COR-L47 (cell line): ENCODE measurements at places on chromosomes 12 and 14.
A peak's percentile ranks its signal among the peaks of the same experiment; 100 is the strongest.

DNA sequence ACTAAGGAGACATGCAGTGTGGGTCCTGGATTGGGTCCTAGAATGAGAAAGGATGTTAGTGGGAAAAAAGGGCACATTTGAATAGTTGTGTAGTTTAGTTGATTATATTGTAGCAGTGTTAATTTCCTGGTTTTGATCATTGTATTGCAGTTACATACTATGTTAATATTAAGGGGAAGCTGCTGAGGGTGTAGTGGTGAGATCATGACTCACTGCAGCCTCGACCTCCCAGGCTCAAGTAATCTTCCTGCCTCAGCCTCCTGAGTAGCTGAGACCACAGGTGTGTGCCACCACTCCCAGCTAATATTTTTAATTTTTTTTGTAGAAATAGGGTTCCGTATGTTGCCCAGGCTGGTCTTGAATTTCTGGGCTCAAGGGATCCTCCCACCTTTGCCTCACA lies 21.7 kb downstream of the BORCS5 start:
- no peak for DNase-seq

GRCh38 chr12:9605483-9605882 lies 2.2 kb downstream of the KLRB1 start:
- DNase-seq: no peak

DNA sequence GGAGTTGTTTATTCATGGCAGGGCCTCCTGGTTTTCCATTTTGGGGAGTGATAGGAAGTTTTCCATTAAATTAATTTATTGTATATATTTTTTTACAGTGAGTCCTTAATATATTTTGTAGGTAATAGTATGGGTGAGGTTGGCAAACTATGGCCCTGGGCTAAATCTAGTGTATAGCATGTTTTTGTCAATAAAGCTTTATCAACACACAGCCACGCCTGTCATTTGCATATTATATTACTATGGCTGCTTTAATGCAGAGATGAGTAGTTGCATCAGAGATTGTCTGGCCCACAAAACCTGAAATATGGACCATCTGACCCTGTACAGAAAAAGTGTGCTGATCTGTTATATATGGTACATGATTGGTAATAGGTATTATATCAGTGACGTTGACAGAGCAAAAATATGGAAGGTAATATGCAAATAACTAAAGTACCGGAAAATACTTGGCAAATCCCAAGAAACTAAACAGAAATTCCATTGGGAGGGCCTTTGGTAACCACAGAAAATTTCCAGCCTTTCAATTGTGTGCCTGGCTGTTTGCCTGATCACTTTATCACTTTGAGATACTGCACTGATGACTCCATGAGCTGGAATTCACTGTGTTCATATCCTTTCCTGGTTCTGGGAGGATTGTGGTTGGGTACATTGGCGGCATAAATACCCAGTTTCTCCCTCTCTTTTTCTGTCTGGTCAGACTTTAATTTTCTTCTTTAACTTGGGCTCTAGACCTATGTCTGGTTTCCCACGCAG lies 61.7 kb upstream of the RFLNA start:
- no peak for DNase-seq

- DNase-seq: no peak
Observed at GRCh38 chr14:27435923-27436670, 838.3 kb upstream of the NOVA1 start.

- no peak for DNase-seq
Observed at GRCh38 chr14:64569138-64569631, 19.4 kb downstream of the PPP1R36 start.

GRCh38 chr12:122895704-122896636 lies at the start of gene VPS37B:
VPS37B (minus strand) TSS chr12:122896124; CDS start chr12:122896062, 62 bp downstream.
- DNase-seq: peak; percentile 68

DNA sequence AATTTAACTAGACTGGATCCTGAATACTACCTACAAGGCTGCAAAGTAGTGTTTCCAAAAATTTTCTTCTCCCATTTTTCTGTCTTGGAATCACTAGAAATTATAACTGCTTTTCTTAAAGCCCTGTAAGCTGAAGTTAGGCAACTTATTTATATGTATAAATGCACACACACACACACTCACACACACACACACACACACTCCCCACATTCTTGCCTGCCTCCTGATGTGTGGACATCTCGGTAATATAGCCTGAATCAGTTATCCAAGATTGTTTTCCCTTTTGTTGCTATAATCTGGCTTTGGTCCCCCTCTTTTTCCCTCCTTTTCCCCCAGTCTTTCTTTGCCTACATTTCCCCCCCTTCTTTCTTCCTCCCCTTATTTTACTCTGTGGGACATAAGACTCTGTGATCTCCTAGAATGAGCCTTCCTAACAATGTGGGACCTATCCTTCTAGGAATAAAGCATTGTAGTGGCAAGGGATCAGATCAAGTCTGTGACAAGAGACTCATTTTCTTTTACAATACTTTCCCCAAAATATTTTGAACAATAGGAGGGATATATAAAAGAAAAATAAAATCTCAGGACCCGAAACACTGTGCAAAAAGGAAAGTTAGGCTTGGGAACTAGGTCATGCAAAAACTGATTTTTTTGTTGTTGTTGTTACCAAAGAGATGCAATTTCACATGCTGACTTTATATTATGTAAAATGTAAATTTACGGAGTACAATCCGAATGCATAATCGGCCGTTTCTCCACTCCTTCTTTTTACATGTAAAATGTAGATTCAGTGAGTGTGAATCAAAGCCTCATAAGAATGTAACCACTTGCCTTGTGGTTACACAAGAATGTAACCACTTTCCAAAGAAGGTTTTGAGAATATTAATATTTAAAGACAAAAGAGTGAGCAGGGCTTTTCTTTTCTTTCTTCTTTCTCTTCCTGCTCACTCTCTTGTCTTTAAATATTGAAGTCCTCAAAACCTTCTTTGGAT lies 26.3 kb upstream of the CD69 start:
- DNase-seq: no peak

DNA sequence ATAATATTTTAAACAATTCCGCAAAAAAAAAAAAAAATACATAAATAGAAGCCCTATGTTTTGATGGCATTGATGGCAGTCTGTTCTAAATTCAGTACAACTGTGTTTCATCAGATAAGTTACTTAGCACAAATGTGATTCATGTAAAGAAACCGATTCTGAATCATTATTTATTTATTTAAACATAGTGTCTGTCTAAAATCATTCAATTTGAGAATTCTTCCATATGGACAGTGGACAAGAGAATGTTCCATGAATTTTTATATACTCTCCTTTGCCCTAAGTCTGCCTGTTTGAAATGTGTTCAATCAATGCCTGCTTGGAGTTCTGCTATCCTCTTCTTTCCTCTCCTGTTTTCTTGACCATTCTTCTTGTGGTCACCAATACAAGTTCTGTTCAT lies 126.5 kb downstream of the PDE3A start:
- no peak for DNase-seq

- no peak for DNase-seq
Observed at GRCh38 chr12:58381546-58381945, 440.2 kb downstream of the ATP23 start.

- no peak for DNase-seq
Observed at GRCh38 chr12:18402872-18403611, 141.7 kb downstream of the PIK3C2G start.

DNA sequence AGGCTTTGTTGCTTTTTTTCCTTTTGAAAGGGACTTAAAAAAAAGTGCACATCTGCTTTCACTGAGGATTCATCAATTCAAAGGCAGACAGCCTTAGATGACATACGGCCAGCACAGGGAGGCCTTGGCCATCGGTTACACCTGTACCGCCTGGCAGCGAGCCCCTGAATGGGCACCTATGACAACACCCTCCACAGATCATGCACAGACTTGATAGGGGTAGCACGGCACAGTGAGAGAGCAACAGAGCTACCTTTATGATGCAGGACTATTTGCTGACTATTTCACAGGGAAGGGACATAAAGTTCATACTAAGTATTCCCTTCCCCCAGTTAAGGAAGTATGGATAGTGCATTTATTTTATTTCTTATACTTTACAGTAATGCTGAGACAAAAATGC lies 137.9 kb upstream of the ARID2 start:
- DNase-seq: no peak

- peak; percentile 38 for DNase-seq
Observed at GRCh38 chr12:103884316-103884715, 43.3 kb upstream of the NT5DC3 start.

- DNase-seq: peak; percentile 42
Observed at GRCh38 chr14:58501214-58501816, 73.8 kb downstream of the KIAA0586 start.

DNA sequence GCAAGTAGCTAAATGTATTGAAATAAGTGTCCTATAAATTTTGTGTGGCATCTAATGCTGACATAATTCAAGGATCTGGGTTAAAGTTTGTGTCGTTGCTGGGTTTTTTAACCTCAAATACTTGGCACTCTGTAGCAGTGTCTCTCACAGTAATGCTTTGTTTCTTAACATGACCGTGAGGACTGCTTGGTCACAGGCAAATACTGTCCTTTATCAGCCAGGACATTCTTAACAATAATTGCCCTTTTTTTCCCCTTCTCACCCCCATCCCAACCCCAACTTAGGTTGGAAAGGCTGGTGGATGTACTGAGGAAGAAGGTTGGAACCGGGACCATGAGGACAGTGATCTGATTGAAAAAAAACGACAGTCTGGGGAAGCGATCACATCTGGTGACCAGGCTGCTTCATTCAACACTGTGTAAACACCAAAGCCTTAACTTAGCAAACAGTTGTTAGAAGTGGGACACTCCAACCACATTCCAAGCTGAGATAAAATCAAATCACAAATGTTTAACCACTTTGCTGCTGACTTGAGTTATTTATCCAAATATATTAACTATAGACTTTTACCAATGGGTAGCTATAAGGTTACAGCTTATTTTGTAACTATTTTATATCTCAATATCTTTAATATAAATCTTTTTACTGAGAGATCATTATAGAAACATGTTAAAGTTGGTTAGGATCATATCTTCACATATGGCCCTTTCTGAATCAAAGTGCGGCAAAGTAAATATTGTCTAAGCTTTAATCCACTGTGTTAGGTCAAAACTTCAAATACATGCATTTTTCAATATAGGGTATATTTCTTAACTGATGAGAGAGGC lies 48.2 kb downstream of the FOXA1 start:
- DNase-seq: peak; percentile 2

- no peak for DNase-seq
Observed at GRCh38 chr12:65525491-65526141, 247.1 kb downstream of the MSRB3 start.

DNA sequence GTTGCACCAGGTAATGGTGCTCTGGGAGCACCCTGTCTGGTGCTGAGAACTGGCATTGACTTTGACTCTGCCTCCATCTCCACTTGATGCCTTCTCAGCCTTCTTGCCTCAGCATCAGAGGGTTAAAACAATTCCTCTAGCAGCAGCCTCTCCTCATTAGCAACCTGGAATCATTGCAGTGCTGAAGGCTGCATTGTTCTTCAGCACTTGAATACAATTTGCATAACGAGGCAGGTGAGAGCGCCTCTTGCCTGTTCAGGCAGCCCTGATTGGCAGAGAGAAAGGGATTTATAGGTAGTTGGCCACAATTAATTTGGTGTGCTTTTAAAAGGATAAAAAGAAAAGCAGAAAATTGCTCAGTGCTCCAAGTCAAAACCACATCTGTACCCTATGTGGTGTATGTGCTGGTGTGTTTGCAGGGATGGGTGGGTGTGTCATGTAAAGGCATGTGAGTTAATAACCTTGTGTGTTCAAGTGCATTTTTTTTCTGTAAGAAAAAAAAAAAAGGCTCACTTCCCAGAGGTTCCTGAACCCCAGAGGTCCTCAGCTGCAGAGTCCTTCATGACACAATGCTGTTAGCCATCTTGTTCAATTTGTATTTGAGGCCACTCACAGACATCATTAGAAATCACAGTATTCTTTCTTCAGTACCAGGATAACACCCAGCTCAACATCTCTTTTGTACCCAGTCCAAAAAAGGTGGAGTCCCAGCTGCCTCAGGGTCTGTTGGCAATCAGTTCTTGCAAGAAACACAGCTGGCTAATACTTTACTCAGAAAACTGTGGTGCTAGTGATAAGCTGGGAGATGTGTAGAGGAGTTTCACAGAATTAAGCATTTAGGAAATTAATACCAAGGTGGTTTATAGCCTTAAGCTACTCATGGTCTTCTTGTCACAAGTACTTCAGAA lies 385.6 kb downstream of the GRIN2B start:
- no peak for DNase-seq

- DNase-seq: no peak
Observed at GRCh38 chr14:77870646-77871045, 70.7 kb downstream of the ADCK1 start.

DNA sequence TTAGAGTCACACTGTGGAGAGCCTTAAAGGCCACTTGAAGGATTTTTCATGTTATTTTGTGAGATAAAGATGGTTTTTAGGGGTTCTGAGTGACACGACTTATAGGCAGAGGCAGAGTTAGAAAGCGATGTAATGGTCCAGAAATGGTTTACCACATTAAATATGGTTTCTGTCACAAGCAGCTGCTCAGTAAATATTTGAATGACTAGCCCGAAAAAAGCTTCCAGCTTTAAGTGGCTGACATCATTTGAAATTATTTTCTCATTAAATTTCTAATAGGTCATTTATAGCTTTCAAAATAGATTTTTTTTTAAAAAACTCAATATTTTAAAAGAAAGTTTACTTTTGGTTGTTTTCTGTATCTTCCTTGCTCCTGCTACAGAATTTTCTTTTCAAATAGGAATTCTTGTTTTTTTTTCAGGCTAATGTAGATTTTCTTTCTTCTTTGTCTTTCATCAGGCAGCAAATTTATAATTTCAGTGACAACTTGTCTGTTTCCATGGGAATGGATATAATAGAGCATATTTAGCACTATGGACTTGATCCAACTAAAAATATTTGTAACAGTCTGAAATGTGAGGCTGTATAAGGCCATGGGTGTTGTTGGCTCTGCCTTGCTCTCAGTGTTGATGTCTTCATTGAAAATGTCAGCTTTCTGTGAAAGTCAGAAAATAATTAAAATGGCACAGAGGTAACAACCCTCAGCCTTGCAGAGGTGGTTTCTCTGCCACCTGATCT lies 700.0 kb downstream of the TMTC2 start:
- no peak for DNase-seq

- DNase-seq: no peak
Observed at GRCh38 chr14:78367355-78367754, 197.2 kb downstream of the NRXN3 start.

DNA sequence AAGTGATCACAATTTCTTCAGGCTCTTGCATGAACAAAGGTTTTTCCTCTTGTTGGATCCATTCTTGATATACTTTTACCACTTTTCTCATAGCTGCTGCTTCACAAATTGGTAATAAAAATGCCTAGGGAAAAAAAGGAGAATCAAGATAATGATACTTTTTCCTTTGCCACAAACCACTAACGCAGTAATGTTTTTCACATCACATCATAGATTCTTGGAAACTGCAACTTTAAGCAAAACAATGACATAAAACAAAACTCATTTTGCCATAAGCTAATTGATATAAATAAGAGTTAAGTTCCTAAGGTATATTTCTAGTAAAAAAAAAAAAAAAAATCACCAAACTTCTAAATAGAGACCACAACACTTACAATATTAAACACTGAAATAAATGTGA lies 66.7 kb downstream of the RALGAPA1 start:
- no peak for DNase-seq

- no peak for DNase-seq
Observed at GRCh38 chr14:92540472-92541048, 27.0 kb downstream of the RIN3 start.
